ENCODE measurements at places on chromosomes 4 and X.

DNA sequence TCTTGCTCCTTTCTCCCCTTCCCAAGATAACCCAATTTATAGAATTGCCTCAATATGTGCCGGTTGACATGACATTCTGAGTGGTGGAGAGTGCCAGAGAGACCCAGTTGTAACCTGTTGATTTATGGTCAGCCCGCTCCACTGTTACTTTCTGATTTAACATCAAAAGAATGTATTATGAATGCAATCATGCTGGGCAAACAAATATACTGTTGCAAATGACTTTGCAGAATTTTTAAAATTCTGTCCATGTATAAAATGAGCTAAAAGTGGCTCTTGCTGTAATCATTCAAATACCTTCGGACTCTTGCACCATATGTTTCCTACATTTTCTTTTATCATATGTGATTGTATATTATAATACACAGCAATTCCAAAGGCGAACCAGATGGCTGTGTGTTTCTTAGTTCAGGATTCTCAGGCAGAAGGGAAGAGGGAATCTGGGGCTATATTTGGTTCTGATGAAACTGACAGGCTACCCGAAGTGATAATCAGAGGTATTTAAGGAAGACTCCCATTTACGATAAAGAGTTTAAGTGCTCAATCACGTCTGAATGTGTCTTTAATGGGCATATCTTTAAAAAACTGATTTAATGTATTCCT, 131.7 kb downstream of the CLCN4 start:
- no peak for DNase-seq

GRCh38 chr4:168674077-168674747, 177.4 kb downstream of the PALLD start:
- no peak for DNase-seq

DNA sequence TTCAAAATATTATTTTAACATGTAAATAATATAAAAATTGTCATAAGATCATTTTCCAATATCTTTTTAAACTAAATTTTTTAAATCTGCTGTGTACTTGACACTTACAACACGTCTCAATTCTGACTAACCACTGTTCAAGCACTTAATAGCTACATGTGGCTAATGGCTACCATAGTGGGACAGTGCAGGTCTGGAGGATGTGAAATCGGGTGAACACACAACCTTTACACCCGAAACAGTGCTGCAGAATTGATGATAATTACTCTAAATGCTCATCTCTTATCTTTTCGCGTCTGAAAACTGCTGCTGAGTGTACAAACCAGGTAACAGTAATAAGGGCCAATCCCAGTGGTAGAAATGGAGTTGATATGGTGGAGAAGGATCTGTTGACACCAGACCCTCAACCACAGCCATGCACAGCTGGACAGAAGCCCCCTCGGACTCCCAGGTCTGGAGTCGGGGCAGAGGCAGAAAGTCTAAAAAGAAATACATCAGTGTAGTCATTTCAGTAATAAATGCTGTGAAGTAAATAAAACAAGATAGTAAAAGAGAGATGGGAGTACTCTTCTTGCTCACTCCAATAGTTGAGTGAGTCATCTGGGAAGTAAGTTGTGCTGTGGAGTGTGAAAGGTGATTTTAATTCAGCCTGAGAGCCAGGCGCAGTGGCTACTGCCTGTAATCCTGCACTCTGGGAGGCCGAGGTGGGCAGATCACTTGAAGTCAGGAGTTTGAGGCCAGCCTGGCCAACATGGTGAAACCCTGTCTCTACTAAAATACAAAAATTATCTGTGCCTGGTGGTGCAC, 150.0 kb downstream of the CBR4 start:
- DNase-seq, result no peak

DNA sequence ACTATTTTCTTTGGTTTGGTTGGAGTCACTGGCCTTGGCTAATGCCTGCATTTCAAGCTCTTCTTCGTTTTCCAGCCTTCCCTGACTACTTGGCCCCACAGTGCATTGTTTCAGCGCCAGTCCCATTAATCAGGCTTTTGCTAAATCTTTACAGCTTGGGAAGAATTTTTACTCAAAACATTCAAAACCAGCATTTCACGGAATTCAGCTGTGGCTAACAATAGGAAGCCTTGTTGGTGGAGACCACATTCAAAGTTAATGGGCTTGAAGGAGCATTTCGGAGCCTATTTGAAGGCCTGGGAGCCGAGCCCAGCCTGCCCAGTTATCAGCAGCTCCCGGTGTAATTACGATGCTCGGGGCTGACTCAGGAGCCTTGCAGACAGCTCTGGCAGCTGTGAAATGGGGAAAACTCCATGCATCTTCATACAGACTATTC, 30.8 kb upstream of the VCX2 start:
- DNase-seq, result no peak

- DNase-seq, result no peak
Measured at GRCh38 chrX:88908056-88908455, 161.0 kb downstream of the CPXCR1 start.

DNA sequence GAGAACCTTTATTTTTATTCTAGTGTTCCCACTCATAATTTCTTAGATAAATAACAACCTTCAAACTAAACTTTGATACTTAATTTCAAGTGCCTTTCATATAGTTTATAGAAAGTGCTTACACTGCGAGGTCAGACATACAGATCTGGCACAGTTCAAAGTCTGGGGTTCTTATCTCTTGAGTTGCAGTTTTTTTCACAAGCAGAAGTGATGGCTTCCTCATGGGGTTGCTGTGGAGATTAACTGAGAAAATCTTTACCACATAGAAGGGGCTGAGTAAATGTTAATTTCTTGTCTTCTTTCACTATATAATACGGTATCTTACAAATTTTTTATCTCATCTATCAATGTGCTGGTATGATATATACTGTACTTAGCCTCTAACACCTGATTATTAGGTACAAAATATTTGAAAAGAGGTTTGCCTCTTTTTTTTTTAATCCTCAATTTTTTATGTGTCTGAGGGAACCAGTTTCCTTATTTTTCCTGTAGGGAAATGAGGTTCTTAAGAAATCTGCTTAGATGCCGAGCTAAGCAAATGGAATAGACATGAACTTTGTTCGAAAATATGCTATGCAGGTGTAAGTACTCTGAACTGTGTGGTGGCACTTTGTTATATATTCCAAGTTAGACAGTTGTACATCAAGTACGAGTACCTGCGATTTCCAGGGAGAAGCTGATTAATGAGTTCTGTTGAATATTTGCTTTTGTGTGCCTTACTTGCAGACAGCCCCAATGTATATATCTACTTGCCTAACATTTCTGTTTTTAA, 3.3 kb downstream of the ING2 start:
- DNase-seq, result no peak

GRCh38 chrX:32448945-32449344, 762.4 kb downstream of the DMD start:
- DNase-seq, result no peak

DNA sequence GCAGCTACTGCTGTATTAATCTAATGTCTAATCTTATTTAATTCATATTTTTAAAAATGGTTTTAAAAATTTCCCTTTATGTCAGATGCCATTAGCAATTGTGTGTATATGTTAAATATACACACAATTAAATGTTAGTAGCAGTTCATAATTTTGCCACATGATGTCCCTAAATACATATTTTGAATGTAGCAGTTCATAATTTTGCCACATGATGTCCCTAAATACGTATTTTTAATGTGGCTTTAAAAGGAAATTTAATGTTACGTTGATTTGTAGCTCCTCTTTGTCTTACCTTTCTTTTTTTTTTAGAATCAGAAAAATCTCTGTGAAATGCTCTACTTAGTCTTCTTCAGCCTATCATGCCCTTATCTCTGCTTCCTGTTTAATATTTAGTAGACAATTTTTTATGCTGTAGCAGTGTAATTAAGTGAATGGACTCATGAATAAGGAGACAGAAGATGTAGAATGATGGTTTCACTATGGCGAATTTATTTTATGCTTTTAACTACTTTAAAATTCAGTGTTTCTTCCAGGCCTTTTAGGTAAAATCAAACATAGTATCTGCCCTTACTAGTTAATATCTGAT, 26.1 kb downstream of the RBM46 start:
- no peak for DNase-seq

- no peak for DNase-seq
Measured at GRCh38 chrX:1325515-1326116, 11.0 kb upstream of the IL3RA start.

- no peak for DNase-seq
Measured at GRCh38 chr4:82968972-82969371, 41.7 kb downstream of the LIN54 start.

- DNase-seq, result no peak
Measured at GRCh38 chr4:89334311-89334710, 26.7 kb upstream of the GPRIN3 start.

GRCh38 chr4:19993242-19993641, 258.5 kb upstream of the SLIT2 start:
- DNase-seq, result no peak

DNA sequence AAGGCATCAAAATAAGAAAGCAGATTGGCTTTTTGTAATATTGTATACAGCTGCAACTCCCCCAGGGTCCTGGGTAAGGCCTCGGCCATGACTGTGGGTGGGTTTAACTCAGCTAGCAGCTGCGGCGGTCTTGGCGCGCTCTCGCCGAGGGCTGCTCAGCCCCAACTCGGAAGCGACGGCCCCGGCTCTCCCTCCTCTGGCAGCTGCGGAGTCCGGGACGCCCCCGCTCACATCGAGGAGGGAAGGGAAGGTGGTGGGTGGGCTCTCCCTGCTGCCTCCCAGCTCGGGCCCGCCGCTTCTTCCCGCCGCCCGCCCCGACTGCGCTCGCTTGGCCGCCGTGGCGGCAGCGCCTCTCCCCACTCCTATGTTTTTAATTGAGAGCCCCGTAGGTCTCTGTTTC, 51.2 kb downstream of the GPR50 start:
- no peak for DNase-seq

- DNase-seq, result no peak
Measured at GRCh38 chr4:78565971-78566372, 14.4 kb downstream of the ANXA3 start.

GRCh38 chr4:103451341-103451740, 253.2 kb upstream of the CENPE start:
- DNase-seq, result no peak

DNA sequence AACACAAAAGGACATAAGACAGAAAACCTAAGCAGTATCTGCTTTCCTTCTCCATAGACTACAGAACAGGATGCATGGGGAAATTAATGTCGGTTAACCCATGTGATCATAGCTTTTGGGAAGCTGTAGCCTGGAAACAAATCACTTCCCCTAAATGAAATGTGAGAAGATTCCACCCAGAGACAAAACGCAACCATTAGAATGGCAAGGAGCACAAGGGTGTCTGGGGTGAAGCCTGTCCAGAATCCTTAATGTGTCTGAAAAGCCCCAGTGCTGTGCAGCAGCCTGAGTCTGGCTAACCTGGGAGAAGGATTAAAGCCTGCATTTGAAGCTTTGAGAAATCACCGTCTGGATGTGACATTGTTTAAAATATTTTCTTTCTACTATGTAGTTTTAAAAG, 213.3 kb downstream of the ANKRD50 start:
- DNase-seq, result no peak

- no peak for DNase-seq
Measured at GRCh38 chrX:86349115-86349514, 200.9 kb downstream of the DACH2 start.

DNA sequence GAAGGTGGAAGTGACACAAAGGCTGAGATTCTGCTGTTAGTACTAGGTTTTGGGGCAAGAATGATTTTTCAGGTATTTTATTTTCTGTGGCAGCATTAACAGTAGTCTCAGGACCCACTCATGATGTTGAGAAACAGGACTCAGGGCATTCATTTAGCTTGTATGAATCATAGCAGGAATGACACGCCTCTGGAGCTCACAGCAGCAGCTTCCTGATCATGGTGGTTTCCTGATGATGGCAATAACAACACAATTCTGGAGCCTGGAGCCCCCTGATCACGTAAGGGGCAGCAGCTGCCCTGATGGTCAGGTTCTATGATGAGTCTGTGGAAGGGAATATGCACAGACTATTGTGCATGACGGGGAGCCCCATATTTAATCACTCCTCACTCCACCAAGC, 47.0 kb downstream of the TASL start:
- no peak for DNase-seq

DNA sequence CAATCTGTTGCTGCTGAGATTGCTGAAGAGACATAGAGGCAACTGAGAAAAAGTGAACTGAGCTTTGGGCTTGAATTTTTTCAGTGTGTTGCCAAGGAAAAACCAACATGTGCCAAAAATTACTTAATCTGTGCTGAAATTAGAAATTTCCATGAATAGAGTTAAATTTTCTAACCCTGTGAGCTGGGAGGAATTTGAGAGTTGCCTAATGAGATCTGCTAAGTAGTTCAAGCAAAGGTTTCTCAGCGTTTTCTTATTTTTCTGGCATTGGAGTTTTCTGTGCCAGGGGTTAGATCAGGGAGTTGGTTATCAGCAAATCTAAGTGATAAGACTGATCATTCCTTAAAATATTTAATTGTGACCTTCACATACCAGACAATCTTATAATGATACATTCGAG, 457.5 kb upstream of the GNPDA2 start:
- no peak for DNase-seq

DNA sequence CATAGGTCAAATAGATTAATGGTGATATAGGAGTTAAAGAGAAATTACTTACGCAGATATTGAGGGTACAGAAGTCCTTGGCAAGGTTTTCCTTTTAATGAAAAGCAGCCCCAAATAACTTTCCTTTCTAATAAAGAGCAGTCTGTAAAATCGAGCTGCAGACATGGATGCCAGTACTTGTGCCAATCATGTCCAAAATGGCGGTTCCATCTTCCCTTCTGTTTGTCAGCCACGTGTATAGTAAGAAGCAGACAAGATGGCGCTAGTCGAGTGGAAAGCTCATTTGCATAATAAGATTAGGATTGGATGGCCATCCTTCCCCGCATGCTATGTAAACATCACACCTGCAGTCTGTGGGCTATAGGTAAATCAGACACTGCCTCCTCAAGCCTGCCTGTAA, 68.5 kb downstream of the FGFBP1 start:
- no peak for DNase-seq

DNA sequence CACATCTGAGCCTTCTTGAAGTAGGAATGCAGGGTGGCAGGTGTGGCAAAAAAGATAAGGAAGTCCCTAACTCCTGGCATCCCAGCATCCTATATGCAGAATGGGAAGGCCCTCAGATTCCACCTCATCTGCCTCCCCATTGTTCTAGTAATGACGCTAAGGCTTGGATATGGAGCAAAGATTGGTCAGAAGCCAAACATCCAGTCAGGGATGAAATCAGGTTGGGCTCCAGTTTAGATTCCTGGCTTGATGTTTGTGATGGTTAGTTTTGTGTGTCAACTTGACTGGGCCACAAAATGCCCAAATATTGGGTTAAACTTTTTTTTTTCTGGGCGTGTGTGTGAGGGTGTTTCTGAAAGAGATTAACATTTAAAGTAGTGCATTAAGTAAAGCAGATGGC, 39.6 kb upstream of the MAGEA4 start:
- DNase-seq, result no peak

DNA sequence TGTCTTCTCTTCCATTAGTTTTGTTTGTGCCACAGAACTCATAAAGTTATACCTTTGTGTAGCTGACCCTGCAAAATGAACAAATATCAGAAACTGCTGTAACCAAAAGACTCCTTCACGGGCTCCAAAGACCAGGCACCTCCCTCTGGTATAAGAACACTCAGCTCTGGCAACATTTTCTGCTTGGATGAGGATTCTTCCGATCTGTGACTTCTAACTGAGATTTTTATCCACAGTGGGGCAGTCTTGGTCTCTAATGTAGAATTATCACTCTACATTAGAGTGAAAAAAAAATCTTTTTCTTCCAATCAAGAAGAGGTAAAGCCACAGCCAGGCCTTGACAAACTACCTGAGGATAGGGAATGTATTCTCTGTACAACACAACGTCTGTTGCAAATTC, 38.5 kb upstream of the PRSS48 start:
- no peak for DNase-seq

Data from stimulated activated CD4-positive, alpha-beta T cell treated with anti-CD3 and anti-CD28 coated beads, Interleukin-2, amount 100 ng/mL, for 24 hours (primary cell).